ENCODE measurements at places on chromosomes 16 and 17.
A peak's percentile ranks its signal among the peaks of the same experiment; 100 is the strongest.

DNA sequence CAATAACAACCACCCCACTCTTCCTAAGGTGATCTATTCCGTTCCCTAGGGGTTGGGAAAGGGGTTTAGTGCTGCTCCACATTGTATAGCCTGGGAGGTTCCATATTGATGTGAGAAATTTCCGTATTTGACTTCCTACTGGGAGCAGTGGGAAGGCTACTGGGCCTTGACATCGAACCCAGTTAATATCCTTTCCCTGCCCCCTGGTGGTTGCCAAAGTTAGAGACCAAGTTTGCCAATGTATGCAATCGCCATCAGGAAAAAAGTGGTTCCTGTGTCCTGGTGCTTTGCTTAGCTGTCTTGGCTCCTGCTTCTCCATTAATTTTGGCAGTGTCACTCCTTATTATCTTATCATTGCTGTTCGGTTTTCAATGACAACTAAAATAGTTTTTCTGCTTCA is 914.9 kb downstream of the KCNJ2 start:
- DNase-seq, result no peak

DNA sequence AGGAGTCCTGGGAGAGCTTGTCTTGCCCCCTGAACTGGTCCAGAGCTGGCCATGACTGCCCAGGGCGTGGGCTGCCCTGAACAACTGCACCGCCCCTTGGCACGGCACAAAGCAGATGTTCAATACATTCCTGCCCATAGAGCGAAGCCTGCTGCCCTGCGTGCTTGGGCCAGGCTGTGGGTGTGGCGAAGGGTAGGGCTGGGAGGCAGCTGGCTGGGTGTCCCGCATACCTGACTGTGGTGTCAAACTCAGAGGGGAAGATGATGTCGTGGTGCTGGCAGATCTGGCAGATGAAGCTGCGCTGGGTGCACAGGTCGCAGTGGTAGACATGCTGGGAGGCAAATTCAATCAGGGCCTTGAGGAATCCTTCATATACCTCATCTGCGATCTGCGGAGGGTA is 124.2 kb upstream of the SMURF2 start:
- DNase-seq, result no peak

DNA sequence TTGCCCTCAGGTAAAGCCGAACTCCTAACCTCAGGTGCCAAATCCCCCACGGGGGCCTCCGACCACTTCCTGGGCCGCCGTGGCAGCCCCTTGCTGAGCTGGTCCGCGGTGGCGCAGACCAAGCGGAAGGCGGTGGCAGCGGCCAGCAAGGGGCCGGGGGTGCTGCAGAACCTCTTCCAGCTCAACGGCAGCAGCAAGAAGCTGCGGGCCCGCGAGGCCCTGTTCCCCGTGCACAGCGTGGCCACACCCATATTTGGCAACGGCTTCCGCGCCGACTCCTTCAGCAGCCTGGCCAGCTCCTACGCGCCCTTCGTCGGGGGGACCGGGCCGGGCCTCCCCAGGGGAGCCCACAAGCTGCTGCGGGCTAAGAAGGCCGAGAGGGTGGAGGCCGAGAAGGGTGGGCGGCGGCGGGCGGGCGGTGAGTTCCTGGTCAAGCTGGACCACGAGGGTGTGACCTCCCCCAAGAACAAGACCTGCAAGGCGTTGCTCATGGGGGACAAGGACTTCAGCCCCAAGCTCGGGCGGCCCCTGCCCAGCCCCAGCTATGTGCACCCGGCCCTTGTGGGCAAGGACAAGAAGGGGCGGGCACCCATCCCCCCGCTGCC is 51.6 kb downstream of the ACTG1 start:
- DNase-seq, result no peak

- DNase-seq, result no peak
These were observed 226.6 kb downstream of the ZFHX3 start for GRCh38 chr16:72821185-72821950.

- DNase-seq, result no peak
These were observed 85.1 kb downstream of the SLC39A11 start for GRCh38 chr17:73007407-73007806.

DNA sequence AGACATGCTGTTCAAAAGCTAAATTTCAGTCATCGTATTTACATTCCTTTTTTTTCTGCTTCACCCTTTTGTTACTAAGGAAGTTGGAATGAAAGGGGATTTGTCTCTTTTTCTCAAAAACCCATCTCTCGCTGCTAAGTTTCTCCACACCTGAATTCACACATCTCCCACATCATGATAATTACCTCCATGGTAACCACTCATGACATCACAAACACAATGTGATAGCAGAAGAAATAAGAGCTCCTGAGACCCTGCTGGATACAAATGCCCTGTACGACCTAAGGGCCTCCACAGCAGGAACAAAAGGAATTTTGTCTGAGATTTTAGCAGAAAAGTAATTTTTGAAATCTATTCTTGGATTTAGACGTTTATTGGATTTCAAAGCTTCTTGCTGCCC is 82.6 kb upstream of the GNAO1 start:
- DNase-seq, result no peak

DNA sequence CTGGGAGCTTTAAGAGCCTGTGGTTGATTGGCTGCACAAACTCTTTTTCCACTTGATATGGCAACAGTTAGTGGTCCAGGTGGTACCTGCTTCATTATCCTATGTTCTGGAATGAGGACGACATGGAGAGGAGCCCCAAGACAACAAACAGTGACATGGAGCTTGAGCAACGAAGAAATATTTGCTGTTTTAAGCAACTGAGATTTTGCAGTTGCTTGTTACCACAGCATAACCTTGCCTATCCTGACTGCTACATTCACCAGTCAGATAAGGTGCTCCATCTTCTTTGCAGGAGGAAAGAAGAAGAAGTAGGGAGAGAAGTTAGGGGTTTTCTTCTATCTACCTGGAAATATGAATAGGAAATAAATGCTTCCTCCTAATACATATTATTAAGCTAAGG is 7.5 kb upstream of the ODF4 start:
- DNase-seq, result no peak

DNA sequence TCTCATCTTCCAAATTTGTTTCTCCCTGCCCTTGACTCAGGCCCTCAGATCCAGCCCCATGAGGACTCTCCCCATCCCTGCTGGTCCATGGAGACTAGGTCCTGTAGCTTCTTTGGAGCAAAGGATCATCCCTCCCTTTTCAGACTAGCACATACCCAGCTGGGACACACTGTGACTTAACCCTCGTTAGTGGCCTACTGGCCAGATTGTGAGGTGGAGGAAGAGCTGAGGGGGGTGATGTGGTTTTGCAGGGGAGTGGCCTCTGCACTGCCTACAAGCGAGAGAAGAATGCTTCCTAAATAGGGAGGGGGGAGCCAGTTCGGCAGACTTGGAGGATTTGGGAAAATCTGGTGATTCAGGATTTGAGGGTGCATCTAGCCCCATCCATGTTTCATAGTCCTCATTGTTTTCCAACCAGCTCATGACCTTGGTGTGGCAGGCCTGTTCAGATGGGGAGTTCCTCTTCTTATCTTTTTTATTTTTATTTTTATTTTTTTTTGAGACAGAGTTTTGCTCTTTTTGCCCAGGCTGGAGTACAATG is 47.8 kb upstream of the SLC47A1 start:
- no peak for DNase-seq

DNA sequence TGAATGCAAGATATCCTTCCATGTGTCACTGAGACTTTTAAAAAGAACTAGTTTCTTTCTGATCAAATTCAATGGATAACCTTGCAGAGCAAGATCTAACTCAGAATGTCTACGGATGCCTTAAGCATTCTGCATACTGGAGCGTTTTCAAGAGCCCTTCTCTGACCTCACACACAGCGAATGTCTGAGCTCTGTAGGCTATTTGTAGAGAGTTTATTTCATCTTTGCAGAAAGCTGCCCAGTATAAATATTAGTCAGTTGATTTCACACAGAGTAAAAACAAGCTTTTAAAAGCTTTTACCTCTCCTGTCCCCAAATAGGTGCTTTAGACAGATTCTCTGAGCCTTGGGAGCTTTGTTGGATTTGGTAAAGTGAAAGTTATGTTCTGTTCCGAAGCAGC is 165.0 kb downstream of the RBFOX1 start:
- no peak for DNase-seq

DNA sequence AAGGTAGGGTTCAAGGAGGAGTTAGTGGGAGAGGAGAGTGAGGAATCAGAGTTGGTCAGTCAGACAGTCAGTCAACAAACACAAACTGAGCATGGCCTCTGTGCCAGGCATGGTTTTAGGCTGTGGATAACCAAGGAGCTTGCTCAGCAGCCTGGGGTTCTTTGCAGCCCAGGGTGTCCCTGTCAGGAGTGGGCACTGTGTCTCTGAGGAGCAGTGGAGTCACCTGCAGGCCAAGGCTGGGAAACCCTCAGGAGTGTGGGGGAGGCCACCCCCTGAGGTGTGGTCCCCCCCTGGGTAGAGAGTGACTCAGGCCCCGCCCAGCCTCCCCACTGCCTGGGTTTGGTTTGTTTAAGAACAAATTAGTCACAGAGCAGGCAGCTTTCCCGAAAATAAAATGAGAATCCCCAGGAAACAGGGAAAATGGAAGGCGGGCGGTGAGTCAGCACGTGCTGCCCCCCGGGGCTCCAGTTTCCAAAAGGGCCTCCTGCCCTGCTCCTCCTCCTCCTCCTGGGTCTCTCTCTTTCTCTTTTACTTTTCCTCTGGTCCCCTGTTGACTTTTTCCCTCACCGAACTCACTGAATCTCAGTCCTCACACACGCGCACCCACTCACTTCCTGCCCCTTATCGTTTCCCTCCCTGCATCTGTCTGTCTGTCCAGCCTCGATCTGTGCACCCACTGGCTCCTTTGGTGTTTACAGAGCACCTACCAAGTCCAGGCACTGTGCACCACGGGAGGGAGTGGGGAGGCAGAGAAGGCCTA is 44.3 kb downstream of the SOCS3 start:
- peak; percentile 88 for DNase-seq

- DNase-seq, result no peak
These were observed 46.9 kb downstream of the TUBD1 start for GRCh38 chr17:59845595-59846393.

DNA sequence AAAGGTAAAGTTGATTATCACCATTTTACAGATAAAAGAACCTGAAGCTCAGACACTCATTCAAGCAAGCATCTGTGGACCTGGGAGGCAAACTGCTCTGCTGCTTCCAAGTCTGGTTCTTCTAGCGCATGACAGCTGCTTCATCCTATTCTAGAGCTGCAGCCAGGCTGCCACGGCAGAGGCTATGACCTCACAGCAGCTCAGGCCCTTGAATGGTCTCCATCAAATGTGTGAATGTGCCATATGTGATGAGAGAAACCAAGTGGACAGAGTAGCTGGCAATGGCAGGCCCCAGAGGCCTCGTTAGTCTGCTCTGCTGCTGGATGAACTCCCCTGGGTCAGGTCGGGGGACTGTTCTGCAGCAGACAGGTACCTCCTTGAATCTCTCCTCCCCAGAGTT is 30.7 kb upstream of the FOXJ1 start:
- DNase-seq, result no peak

GRCh38 chr17:4585638-4585994 is 1.3 kb downstream of the SMTNL2 start:
- DNase-seq, result no peak

DNA sequence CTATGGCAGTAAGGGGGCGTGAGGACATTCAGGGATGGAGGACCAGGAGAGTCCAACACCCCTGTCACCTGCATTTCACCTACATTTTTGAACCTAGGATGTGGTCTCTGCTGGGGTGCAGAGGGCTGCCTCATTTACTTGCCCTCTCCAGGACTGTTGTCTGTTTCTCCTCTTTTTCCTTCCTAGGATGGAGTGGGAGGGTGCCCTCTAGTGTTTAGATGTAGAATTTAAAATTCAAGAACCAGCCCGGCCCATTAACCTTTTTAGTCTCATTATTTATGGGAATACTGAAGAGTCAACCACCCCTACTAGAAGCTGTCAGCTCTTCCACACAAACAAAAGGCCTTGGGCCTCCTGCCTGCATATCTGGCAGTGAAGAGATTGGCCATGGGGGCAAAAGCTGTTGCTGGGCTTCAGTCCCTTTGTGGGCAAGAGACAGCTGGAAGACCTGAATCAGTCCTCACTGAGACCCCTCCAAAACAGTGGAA is 2.5 kb upstream of the STARD3 start:
- no peak for DNase-seq

- DNase-seq, result no peak
These were observed 9.8 kb downstream of the EIF4A3 start for GRCh38 chr17:80137131-80137530.

DNA sequence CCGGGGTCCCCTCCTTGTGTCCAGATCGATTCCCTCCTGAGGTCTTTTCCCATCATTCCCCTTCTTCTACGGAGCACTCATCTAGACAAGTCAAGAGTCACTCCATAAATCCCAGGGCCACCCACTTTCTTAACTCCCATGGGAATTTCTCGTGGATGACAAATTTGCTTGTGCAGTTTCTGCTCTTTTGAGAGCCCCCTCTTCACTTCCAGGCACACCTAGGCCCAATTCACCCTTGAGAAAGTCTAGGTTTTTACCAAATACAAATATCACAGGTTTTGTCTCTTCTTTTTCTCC is 522 bp upstream of the POLDIP2 start:
- no peak for DNase-seq

DNA sequence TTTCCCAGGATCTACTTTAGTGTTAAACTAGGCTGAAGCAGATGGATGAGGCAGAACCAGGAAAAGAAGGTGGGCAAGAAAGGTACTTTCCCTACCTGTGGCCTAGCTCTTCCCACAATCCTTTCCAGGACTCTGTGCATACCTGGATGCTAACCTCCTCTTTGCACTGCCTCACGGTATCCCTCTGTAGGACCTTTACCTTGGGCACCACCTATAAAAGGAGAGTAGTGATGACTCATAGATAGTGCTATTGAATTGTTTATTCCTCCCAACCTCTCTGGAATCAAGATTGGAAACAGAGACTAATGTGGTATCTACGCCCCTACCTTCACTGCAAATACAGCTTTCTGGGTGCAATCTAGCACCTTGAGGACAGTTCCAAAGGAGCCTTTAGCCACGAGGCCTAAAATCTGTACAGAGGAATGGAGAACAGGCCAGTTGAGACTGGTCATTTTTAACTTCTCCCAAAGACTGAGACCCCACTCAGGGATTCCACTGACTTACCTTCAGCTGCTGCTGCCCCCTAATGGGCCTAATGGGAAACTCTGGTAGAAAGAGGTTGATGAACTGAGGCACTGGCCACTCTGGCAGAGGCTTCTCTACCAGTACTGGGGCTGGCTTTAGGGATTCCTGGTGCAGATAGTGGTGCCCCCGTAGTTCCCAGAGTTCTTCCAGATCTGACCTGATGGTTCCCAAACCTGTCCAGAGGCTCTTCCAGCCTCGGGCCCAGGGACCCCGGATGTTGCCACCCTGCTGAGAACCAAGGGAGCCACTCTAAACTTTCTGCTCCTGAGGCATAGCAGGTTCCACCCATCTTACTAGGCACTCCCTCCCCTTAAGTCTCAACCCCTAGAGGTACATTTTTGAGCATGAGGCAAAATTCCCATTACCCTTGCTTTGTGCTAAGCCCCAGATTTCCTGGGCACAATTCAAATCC is 781 bp downstream of the RSKR start:
- peak; percentile 21 for DNase-seq

DNA sequence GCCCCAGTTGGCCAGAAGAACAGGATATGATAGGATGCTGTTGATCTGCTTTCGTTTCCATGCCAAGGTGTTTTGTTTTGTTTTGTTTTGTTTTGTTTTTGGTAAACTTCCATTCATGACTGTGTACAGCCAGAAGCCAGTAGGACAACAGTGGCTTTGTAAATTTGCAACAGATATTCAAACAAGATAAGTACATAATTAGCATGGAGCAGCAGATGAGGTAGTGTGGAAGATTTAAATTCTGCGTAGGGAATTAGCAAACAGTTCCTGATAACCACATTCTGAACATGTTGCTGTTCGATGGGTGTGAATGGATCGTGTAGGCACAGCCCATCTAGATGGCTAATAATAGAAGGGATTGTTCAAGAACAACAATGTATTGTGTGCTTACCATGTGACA is 1080.1 kb upstream of the RBFOX1 start:
- DNase-seq, result no peak
